ENCODE measurements at places on chromosomes 7 and 10. TPM values are rescaled to one million over a fixed set of nuclear protein-coding genes. Genes with fewer than 3 reads are reported as not detected.

- peaks cover 24% of the 10 kb centered on the region for H3K27me3 ChIP-seq
- peaks cover 17% of the 10 kb centered on the region for H3K36me3 ChIP-seq
- no peak overlapping the region for H3K4me3 ChIP-seq
- no peak for DNase-seq
- H3K4me1 ChIP-seq = peaks cover 74% of the 10 kb centered on the region
Measured at GRCh38 chr10:119309423-119309770, 102.0 kb downstream of the GRK5 start.

SPDYE5 gene
- not detected for total RNA-seq

DNA sequence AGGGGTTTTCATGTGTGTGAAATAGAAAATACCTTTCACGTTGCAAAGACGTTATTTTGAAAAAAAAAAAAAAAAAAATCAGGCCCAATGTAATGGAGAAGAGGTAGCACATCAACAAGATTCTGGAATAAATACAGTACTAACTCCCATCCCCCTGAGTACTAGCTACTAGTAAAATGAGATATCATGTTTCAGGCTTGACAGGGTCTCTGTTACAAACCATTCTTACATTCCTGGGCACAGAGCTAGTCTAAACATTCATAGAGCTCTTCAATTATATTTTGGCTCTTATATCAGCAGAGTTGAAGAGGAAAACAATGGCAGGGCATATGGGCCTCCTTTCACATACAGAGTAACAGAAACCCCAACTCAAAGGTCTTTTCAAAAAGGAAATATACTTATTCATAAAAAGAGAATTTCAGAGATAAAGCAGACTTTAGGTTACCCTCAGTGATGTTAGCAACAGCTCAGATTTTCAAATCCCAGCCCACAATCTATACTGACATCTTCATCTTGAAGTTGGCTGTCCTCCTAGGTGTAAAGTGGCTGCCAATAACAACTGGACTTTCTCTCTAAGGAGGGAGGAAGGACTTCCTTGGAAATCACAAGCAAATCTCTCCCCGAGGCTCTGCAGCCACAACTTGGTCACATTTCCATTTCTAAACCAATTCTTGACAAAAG lies 18.6 kb downstream of the C7orf33 start:
- peaks cover 4% of the 10 kb centered on the region for H3K36me3 ChIP-seq
- H3K27ac ChIP-seq = no peak overlapping the region
- peaks cover 16% of the 10 kb centered on the region for H3K4me1 ChIP-seq
- H3K4me3 ChIP-seq = no peak overlapping the region

- no peaks in the 10 kb centered on the region for H3K36me3 ChIP-seq
- no peaks in the 10 kb centered on the region for H3K27me3 ChIP-seq
- H3K4me3 ChIP-seq = no peak overlapping the region
- DNase-seq = no peak
- no peaks in the 10 kb centered on the region for H3K4me1 ChIP-seq
Measured at GRCh38 chr7:85162721-85163120, 24.1 kb downstream of the SEMA3D start.

SEC31B gene
- 138 TPM for total RNA-seq

Measured in activated CD4-positive, alpha-beta memory T cell treated with anti-CD3 and anti-CD28 coated beads, Interleukin-2, amount 10 ng/mL, durations not matched to agents 7 days and 5 days (primary cell).